SJSA1 (cell line): ENCODE measurements at places on chromosomes 6 and 20. TPM values are rescaled to one million over a fixed set of nuclear protein-coding genes. Genes with fewer than 3 reads are reported as not detected.

KATNA1 gene
- total RNA-seq: 32.6 and 38.2 TPM in 2 replicates

GABRR1 gene
- total RNA-seq: not detected in 2 replicates

- peak; percentile 20 for DNase-seq
Measured at GRCh38 chr6:558959-559358, 97.9 kb downstream of the HUS1B start.

DNA sequence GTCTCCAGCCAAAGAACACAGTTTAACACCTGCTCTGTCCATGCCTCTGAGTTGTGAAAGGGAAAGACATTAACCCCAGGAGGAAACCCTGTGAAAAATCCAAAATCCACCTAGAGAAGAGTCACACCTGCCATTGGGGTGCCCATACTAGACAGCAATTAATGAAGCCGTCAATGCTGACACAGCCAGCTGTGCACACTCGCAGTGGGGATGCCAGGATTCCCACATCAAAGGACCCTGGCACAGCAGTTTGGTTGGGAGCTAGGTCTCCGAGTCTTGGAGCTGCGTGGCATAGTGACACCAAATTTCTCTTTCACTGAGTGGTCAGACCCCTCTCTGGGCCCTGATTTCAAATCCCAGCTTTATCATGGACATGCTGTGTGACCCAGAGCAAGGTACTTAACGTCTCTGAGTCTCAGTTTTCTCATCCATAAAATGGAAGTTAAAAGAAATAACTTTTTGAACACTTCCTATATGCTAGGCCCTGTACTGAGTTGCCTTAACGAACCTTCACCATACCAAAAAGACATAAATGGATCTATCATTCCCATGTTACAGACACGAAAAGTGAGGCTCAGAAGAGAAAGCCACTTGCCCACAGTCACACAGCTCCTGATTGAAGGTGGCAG lies 30.8 kb downstream of the BPIFB1 start:
- no peak for DNase-seq
